ENCODE measurements at places on chromosomes 3 and 15.

GRCh38 chr3:2268779-2269178 is 170.1 kb downstream of the CNTN4 start:
- no peak for DNase-seq

DNA sequence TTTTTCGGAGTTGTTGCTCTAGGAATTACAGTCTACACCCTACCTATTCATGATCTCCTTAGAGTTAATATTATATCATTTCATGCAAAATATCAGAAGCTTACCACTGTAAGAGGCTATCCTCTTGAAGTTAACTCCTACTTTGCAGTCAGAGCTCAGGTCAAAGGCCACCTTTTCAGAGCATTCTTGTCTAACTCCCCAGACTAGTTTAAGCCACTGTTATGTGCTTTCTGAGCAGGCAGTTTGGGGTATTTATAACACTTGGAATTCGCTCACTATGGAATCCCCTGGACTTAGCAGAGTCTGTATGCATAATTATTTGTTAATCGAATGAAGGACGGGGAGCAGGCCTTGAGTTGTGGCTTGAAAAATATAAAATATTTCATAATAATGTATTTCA is 21.7 kb downstream of the MED12L start:
- no peak for DNase-seq

- DNase-seq: no peak
These were observed 4.7 kb upstream of the COPB2 start for GRCh38 chr3:139394116-139394515.

- DNase-seq: peak; percentile 65
These were observed 205.8 kb upstream of the EOMES start for GRCh38 chr3:27927882-27928281.

DNA sequence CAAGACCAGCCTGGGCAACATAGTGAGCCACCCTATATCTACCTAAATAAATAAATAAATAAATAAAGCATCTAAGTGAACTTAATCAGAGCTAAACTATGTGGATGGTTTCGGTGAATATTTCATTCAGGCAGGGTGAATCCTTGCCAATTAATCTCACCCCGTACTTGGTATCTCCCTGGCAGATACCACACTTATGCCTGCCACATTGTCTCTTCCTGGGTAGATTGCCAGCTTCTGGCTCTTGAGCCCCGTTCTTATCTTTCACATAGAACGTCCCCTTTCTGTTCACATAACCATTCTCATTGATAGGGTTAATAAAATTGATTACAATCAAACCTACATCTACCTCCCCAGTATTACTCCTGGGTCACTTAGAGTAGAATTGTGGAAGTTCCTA is 7.0 kb downstream of the SNAP23 start:
- DNase-seq: no peak

DNA sequence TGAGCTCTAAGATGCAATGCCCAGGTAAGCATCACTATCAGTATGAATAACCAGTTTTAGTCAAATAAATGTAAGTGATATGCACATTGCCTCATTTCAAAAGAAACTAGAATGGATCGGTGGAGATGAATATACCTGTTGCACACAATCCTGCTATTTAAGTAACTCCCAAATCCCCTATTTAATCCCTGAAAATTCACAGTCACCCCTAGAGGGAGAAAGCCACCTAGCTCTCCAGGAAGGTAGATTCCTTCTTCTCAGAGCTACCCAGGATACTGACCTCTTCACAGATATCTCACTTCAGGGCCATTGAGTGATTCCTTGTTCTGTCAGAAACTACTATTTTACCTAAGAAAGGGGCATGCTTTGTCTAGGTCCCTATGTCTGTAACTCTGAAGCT is 11.7 kb downstream of the LSAMP start:
- DNase-seq: no peak

- DNase-seq: no peak
These were observed 4.8 kb downstream of the SRGAP3 start for GRCh38 chr3:9244495-9245183.

DNA sequence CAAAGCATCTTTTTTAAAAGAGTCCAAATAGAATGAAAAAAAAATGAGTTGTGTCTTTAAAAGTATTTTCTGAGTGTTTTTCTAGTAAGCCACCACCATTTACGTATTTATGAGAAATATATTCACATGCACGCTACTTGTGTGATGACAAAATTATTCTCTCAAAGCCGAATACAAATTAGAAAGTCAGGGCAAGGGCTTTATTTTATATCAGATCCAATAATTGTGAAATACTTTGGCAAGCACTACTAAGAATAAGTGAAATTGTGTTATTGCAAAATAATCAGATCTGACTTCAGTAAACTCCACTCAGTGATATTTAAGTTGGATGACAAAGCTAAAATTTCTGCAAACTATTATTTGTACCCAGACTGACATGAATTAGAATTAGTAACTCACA is 589.3 kb upstream of the KCNMB2 start:
- no peak for DNase-seq

DNA sequence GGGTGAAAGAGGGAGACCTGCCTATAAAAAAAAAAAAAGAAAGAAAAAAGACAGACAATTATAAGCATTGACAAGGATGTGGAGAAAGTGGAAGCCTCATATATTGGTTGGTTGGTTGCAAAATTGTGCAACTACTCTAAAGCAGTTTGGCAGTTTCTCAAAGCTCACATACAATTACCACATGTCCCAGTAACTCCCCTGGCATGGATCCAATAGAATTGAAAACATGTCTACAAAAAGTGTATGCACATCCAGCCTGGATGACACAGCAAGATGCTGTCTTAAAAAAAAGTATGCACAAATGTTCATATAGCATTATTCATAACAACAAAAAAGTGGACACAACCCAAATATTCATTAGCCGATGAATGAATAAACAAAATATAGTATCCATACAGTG is 19.5 kb downstream of the SETMAR start:
- no peak for DNase-seq

GRCh38 chr3:193962986-193963685 is 172.8 kb upstream of the HES1 start:
- peak; percentile 77 for DNase-seq

GRCh38 chr15:57440799-57441198 is 64.5 kb downstream of the CGNL1 start:
- DNase-seq: no peak

DNA sequence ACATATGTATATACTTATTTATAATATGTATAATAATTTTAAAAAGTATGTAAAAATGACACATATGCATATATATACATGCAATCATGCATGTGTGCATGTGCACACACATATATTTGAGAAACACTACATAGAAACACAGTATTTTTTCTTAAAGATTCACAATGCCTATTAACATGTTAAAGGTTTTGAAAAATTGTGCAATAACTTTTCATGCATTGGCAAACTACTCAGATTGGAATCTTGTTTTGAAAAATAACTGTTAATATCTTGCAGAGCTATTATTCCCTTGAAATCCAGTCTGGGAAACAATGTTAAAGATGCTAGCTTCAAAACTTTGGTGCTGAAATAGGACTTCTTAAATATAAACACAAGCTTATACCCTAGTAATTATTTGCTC is 256.2 kb upstream of the P2RY1 start:
- no peak for DNase-seq

DNA sequence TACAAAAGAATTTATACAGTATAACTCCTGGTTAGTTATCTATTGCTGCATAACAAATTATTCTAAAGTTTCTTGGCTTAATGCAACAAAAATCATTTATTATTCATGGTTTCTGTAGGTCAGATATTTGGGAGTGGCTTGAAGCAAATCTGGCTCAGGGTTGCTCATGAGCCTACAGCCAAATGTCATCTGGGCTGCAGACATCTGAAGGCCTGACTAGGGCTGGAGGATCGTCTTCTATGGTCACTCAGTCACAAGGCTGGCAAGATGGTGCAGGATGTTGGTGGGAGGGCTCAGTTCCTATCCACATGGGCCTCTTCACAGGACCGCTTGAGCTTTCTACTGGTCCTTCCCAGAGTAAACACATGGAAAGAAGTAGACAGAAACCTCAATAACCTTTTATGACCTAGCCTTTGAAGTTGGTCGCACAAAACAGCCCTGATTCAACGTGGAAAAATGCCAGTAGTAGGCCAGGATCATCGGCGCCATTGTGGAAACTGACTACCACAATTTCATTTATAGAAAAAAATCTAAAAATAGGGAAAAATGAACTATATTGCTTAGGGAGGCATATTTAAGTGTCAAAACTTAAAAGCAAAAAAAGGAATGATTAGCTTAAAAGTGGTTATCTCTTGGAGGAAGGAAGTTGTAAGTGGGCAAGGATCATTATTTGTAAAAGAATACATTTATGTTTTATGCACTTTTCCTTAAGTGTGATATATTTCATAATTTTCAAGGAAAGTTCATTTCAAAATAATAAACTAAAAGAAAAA is 9.9 kb upstream of the MITF start:
- DNase-seq: no peak

GRCh38 chr3:108159865-108160264 is 62.4 kb downstream of the IFT57 start:
- DNase-seq: no peak

GRCh38 chr3:171804618-171805389 is 5.5 kb downstream of the PLD1 start:
- DNase-seq: no peak

GRCh38 chr3:145776782-145777408 is 384.1 kb downstream of the PLOD2 start:
- peak; percentile 19 for DNase-seq

DNA sequence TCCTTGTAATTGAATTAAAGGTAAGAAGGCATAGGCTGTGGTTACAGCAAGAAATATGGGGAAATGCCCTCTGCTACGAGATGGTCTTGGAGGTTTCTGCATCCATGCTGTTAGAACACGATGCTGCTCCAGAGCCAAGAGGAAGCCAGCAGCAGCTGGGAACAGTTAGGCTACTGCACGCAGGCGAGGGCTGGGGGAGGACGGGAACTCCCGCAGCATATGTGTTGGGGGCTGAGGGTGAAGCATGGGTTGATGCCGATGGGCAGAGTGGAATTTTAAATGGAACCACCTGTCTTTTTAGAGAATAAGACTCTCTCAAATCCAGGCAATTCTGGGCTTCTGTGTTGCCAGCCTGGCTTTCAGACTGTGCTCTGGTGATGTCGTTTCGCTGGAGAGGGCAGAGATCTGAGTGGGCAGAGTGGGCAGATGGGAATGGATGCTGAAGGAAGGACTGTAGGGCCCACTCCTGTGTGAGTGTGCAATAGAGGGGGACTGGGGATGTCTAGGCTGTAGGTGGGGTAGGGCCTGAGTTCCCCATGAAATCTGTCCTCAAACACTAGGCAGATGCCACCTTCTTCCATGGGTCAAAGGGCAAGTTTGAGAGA is 417.0 kb upstream of the TPM1 start:
- DNase-seq: no peak

GRCh38 chr3:66390013-66390412 is 110.8 kb downstream of the LRIG1 start:
- DNase-seq: no peak

GRCh38 chr15:69435985-69436384 is 16.6 kb upstream of the RPLP1 start:
- no peak for DNase-seq

DNA sequence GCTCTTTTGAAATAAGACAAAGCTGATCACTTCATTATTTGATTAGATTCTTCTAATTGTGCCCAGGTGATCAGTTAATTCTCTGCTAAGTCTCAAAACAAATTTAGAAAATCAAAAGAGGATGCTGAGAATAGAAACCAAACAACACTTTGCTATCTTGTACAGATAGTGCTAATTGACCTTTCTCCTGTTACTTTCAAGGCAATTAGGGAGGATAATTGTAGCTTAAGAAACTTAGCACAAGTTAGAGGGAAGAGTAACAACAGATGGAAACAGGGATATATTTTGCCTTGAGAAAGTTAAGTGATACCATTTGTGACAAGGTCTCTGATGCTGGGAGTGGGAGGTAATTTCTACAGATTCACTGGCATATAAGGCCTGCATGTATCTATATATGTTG is 344.8 kb upstream of the GRM7 start:
- DNase-seq: no peak

DNA sequence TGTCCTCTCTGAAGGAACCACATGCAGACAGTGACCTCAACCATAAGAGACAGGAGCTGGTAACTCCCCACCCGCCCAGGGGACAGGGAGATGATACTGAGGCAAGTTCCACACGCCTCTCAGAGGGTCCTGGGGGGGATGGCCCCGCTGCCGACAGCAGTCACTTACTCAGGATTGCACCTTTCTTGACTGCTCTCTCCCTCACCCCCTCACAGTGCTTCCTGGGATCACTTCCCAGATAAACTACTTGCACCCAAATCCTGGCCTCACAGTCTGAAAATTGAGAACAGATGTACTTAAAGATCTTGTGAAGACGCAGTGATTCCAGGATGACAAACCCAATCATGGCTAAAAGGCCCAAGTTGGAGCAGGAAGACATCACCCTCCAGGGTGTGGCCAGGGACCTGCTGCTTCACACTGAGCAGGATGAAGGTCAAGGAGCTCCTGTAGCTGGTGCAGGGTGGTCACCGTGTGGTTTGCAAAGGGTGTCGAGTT is 207.6 kb downstream of the ADAMTS17 start:
- DNase-seq: no peak

- DNase-seq: no peak
These were observed 767.7 kb upstream of the LMCD1 start for GRCh38 chr3:7733933-7734332.

GRCh38 chr15:93028632-93029213 is 60.3 kb downstream of the RGMA start:
- DNase-seq: no peak

DNA sequence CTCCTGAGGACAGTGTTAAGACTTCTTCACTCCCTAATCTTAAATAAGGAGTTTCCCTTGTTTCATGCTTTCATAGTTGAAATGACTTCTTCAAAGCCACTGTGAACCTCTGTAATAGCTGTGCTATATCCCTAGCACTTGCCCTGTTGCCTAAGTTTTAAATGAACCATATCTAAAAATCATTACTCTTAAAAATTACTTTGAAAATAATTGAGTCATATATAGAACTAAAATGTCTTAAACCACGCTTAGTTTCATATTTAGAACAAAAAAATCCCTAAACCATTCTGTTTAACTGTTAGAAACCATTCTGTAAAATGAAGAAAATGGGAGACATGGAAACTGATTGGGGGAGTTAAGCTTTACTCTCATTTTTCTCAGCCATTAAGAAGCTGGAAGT is 29.8 kb downstream of the DNAJC19 start:
- peak; percentile 12 for DNase-seq

DNA sequence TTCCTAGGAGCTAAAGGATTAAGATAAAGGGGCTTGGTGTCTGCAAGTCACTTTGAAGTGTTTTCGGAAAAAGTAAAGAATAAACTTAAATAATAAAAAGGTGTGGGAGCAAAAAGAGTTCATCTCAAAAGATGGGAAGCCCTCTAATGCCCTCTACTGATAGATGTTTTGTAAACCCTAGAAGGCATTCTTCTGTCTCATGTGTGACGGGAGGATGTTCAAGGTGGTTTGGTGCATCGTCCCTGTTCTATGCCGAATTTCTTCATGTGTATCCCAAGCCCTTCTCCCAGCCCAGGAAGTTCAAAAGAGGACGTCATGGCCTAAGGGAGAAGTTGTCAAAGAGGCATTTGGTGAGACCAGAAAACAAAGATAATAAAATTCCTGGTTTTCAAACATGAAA is 37.2 kb downstream of the CCK start:
- no peak for DNase-seq

GRCh38 chr3:7209098-7209497 is 348.2 kb downstream of the GRM7 start:
- peak; percentile 0 for DNase-seq
